Fibroblast of lung (primary cell): ENCODE measurements at places on chromosomes 5 and 9.
A peak's percentile ranks its signal among the peaks of the same experiment; 100 is the strongest.

- DNase-seq, result no peak
Observed at GRCh38 chr5:95284572-95285408, at the start of gene MCTP1. Gene MCTP1, minus strand, starts transcription at chr5:95285094.

- no peak for DNase-seq
Observed at GRCh38 chr5:139925650-139926640, 117.2 kb downstream of the NRG2 start.

DNA sequence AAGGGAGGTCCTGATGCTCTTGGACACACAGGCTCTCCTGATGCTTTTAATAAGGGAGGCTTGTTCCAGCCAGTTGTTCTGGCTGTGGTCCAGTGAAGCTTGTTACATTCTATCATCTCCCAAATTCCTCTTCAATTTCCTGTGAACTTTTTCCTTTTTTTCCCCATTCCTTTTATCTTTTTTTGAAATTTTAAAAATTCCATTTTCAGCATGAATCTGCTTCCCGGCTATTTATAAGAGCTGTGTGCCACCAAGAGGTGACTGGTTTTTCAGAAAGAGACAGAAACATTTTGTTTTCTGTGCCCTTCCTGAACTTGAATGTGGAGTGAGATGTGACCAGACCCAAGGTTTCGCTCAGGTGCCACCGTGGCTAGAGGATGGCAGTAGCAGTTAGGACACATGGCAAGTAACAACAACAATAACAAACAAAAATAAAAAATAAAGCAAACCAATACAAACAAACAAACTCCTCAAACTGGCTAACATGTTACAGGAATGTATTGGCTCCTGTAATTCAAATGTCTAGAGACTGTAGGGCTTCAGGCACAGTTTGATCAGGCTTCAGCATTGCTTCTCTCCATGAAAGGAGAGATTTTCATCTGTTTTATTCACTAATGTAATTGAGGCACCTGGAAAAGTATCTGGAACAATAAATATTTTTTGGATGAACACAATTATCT, 121.1 kb downstream of the BOD1 start:
- no peak for DNase-seq

GRCh38 chr5:14040542-14040941, 96.1 kb upstream of the DNAH5 start:
- DNase-seq, result no peak

DNA sequence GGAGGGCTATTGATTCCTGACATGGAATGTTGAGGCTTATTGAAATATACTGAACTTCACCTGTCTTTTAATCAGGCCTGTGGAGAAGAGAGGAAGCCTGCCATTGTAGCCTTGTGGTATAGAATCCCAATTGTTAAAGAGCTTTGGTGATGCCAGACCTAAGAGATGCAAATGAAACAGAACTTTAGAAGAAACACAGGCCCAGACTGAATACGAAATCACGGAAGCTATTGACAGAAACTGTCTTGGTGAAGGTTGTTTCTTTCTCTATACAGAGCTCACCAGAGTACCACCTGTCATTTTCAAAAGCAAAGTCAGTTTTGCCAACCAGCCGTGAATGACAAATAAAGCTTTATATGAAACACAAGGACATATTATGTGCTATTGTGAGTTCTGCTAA, 660.3 kb downstream of the ISL1 start:
- no peak for DNase-seq

- no peak for DNase-seq
Observed at GRCh38 chr5:159210210-159210661, 883 bp upstream of the RNF145 start.

GRCh38 chr5:117680426-117680825, 1105.8 kb upstream of the SEMA6A start:
- peak; percentile 1 for DNase-seq

- no peak for DNase-seq
Observed at GRCh38 chr9:103625161-103625804, 468.8 kb upstream of the SMC2 start.

GRCh38 chr9:130321539-130321938, 56.0 kb downstream of the HMCN2 start:
- DNase-seq, result no peak

DNA sequence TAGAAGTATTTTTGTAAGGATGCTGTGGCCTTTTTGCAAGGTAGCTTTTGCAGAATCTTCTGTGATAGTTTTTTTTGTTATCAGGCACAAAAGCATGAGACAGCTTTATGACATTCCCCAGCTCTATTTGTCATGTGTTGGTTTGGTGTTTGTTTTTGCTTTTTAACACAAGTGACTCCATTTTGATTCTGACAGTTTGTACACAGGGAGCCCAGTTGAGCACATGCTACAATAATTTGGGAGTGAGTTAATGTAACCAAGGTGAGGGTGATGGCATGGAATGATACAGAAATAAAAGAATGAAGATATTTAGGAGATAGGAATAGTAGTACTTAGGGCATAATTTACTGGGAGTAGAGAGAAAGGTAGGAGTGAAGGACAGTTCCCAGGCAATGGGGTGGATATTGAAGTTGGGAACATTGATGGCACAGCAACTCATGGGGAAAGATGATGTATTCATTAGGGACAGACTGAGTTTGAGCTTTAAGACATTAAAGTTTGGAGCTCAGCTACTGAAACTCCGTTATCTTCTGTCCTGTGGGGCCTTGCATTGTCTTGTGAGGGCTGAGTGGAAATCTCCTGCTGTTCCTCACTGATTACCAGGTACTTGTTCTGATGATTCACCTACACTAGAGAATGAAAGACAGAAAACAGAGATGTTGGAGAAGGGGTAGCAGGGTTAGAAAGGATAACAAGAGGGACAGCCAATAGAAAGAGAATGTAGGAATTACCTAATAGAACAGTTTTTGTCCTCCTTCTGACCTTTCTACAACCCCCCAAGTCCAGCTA, 88.3 kb upstream of the CCDC112 start:
- DNase-seq, result no peak

GRCh38 chr9:25207402-25208195, 470.6 kb downstream of the TUSC1 start:
- no peak for DNase-seq

DNA sequence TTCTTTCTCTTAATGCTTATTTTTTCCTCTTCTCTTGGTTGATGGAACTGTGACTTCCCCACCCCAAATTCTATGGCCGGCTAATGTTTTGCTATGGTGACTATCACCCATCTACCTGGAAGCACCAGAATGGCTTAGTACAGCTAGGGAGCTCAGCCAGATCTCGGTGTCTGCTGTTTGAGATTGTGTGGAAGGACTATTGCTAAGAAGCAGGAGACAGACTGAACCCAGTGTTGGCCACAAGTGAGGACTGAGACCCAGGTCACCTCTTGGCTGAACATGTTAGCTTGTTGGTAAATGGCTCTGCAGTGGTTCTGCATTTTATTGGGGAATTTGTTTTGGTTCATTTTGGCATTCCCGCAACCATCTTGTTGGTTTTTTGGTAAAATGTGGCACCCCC, 2.7 kb downstream of the PRRC2B start:
- no peak for DNase-seq

DNA sequence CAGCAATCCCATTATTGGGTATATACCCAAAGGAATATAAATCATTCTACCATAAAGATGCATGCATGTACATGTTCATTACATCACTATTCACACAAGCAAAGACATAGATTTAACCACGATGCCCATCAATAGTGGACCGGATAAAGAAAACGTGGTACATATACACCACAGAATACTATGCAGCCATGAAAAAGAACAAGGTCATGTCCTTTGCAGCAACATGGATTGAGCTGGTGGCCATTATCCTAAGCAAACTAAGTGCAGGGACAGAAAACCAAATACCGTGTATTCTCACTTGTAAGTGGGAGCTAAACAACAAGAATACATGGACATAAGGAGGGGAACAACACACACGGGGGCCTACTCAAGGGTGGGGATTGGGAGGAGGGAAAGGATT, 33.8 kb upstream of the LAMC3 start:
- no peak for DNase-seq

GRCh38 chr5:164012371-164012770, 507.0 kb downstream of the MAT2B start:
- DNase-seq, result peak; percentile 20

- DNase-seq, result no peak
Observed at GRCh38 chr9:131019388-131020239, 10.6 kb downstream of the LAMC3 start.

- peak; percentile 42 for DNase-seq
Observed at GRCh38 chr5:118937393-118938061, 50.8 kb downstream of the DTWD2 start.

GRCh38 chr5:68381909-68382308, 166.4 kb downstream of the PIK3R1 start:
- no peak for DNase-seq

DNA sequence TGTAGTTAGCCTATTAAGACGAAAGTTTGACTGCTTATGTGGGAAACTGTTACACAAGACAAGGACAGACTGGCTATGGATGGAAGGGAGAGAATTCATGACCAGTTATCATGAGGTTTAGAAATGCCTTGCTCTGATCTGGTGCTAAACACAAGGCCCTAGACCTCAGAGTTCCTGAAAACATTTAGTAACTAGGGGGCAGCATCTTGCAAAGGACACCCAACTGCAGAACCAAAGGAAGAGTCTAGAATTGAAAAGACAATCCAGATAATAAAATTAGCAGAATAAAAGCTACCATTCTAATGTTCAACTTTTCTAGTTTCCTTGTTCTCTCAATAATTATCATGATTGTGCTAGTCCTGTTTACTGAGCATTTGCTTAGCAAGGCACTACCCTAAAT, 130.5 kb upstream of the GPR151 start:
- DNase-seq, result no peak

GRCh38 chr9:14323083-14323971, 9.4 kb upstream of the NFIB start:
- DNase-seq, result peak; percentile 51

GRCh38 chr5:852431-853401, 1.9 kb upstream of the ZDHHC11 start:
- no peak for DNase-seq

DNA sequence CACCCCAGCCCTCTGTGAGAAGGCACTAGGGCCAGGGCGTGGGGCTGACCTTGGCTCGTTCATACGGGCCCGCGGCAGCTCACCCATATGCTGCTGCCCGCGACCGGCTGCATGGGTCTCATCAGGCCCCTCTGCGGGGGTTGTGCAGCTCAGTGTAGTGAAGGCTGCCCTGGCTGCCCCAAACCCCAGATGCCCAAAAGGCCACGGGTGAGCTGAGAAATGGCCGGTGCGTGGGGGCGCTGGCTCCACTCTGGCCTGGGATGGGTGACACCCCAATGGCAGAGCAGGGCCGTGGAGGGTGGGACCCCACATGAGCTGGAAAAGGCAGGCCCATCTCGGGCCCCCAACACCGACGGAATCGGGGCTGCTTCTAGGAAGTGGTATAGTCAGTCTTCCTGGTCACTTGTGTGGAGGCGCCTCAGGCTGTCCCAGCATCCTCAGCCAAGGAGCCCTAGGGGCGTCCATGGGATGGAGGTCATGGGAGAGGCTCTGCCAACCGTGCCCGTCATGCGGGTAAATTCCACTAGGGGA, 19.4 kb upstream of the LRRC14B start:
- DNase-seq, result no peak
